Stimulated activated CD8-positive, alpha-beta memory T cell treated with anti-CD3 and anti-CD28 coated beads, Interleukin-4, amount 100 ng/mL, for 24 hours (primary cell): ENCODE measurements at places on chromosomes 5 and 9.

- DNase-seq = no peak
These were observed 43.1 kb upstream of the ANKDD1B start for GRCh38 chr5:75568202-75568601.

DNA sequence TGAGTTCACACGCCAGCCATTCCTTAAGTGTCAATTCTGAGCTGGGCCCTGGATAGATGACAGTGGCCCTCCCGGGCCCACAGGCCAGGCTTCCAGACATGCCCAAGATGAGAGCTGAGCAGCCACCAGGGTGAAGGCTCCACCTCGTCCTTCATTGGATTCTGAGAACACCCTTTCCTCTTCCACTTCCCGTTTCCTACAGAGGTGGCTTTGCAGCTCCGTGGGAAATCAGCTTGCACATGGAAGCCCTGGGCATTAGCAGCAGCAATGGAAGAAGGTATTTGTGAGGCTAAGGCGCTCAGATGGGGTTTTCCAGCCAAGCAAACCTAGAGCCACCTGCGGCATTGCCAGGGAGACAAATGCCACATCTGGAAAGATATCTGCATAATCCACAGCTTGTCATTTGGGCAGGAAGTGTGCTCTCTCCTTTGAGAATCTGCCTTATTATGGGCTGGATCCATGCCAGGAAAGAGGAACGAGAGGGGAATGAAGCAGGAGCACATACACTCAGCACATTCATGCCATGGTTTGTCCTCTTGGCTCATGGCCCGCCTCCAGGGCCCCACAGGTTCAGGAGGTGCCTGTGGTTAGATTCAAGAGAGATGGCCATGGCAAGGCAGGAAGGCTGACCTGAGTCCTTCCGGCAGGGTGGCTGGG, 34.1 kb downstream of the CFAP77 start:
- DNase-seq = no peak

- no peak for DNase-seq
These were observed 57.7 kb downstream of the NREP start for GRCh38 chr5:111699324-111699723.

GRCh38 chr5:177312649-177313181, 1.0 kb upstream of the MXD3 start:
- DNase-seq = no peak

DNA sequence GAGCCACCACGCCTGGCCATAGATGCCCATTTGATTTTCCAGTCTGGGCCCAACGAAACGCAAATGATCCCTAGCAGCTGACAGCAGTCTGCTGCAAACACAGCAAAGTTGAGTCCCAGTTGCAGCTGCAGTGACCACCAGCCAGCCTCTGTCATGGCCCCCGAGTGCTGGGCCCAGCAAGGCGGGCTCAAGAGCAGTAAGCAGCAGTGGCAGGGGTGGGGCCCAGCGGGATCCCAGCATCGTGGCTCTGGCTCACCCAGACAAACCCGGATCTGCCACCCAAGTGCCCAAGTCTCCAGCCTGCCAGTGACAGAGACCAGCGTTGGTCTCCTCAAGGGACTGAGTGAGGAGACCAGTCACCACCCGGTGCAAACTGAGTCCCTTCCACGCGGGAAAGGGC, 6.9 kb upstream of the LTC4S start:
- DNase-seq = no peak

GRCh38 chr9:133772581-133772980, 34.4 kb upstream of the SARDH start:
- no peak for DNase-seq

DNA sequence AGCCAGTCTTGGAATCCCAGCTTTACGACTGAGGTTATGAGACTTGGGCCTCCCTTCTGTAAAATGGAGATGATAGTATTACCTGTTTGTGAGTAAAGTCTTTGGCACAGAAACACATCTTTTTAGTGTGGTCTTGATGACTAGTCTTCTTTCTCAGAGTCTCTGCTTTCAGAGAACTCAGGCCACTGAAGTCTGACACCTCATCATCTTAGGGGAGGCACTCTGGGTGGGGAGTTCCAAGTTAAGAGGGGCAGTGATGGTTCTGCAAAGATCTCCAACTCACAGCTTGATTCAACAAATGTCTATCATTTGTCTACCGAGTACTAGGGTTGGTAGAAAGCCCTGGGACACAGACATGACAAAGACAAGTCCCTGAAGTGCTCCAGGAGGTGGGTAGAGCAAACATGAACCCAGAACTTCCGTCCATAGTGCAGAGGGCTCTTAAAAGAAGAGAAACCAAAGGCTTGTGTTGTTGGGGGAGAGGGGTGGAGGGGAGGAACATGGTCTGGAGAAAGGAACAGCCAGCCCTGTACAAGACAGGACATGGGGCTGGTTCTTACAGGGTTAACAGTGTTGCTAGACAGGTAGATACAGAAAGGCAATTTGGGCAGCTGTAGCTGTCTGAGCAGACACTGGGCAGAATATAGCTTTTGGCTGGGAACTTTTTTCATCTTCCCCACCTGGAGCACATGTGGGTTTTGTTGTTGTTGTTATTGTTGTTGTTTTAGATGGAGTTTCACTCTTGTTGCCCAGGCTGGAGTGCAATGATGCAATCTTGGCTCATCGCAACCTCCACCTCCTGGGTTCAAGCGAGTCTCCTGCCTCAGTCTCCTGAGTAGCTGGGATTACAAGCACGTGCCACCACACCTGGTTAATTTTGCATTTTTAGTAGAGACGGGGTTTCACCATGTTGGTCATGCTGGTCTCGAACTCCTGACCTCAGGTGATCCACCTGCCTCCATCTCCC, 2.6 kb upstream of the CD14 start:
- DNase-seq = no peak

DNA sequence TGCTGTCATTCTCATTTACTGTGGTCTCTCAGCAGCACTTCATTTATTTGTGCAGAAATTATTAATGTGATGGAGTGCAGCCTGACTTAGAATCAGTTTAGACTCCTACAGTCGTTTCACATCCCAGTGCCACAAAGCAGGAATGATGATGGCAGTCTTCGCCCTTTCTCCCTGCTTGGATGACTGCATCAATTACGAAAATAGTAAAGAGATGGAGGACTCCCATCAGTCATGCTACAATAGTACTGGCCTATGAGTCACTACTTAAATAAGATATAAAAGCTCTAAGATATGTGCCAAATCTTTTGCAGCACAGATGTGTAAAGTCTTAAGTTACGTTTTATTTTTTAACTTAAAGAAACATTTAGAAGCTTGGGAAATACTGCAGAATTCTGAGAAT, 263.9 kb downstream of the CHSY3 start:
- no peak for DNase-seq

DNA sequence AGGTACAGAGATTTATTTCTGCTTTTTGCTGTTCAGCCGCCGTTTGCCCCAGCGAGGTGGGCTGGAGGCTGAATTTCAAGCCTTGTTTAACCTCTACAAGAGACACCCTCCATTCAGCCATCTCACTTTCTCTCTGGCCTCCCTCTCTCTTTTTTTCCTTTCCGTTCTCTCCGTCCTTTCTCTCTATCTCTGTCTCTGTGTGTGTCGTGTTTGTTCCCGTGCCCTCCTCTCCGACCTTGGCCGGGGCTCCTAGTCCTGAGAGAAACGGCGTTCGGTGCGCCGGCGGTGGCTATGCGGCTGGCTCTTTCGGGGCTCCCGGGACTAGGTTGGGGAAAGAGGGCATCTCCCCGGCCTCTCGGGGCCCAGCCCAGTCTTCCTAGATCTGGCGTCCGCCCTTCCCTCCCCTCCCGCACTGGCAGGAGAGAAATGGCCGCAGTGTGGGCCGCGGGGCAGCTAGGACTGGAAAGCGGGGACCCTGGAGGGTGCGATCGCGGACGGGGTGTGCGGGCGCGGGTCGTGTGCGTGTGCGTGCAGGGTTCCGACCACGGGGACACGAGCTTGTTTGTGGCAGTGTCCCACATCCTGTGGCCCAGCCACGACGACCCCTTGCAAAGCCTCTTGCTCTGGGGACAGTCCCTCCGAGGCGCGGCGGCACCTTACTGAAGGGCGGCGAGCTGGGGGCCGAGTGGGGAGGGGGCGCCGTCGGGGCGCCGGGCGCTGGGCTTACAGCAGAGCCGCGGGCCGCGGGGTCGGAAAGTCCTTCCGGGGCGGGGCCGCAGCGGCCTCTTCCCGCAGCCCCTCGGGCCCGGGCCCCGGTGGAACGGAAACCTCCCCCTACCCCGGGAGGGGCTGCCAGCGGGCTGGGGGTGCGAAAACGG, 5.7 kb downstream of the LHX2 start:
- DNase-seq = no peak

- DNase-seq = no peak
These were observed 192.3 kb downstream of the PALM2AKAP2 start for GRCh38 chr9:109972026-109972882.

GRCh38 chr5:134592141-134592746, 40.4 kb downstream of the SAR1B start:
- DNase-seq = no peak

- DNase-seq = no peak
These were observed 195.2 kb upstream of the PTGER4 start for GRCh38 chr5:40484495-40484894.

DNA sequence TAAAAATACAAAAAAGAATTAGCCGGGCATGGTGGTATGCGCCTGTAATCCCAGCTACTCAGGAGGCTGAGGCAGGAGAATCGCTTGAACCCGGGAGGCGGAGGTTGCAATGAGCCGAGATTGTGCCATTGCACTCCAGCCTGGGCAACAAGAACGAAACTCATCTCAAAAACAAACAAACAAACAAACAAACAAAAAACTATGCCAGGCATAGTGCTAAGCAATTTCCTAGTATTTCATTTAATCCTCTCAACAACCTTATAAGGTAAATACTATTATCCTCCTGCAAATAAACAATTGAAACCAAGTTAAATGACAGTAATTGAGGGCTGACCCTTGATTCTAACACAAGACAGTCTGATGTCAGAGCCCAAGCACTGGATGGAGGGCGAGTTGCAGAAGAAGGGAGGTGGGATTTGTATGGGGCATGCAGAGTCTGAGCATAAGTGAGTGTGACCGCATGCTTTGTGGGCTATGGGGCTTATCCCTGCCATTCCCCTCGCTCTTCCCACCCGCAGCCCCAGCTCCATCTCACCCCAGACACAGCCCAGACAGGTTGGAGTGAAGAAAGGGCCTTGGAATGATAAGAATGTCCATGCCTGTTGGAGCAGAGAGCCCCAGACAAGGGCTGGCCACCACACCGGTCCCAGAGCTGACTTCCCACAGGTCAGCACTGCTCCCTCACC, 24.3 kb upstream of the RPS14 start:
- no peak for DNase-seq

DNA sequence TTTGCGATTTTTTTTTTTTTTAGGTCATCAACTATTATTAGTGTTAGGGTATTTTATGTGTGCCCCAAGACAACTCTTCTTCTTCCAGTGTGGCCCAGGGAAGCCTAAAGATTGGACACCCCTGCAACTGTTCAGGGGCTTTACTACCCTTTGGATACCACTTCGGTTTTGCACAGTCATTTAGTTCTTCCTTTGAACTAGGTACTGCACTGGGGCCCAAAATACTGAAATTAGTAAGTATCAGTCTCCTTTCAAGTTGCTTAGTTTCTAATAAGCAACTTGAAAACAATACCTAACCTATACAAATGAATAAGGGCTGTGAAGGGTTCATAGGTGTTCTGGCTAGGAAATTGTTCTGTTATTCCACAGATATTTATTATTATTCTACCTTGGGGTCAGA, 45.3 kb downstream of the CWC27 start:
- DNase-seq = no peak

GRCh38 chr9:105307591-105308130, 63.2 kb downstream of the SLC44A1 start:
- no peak for DNase-seq

DNA sequence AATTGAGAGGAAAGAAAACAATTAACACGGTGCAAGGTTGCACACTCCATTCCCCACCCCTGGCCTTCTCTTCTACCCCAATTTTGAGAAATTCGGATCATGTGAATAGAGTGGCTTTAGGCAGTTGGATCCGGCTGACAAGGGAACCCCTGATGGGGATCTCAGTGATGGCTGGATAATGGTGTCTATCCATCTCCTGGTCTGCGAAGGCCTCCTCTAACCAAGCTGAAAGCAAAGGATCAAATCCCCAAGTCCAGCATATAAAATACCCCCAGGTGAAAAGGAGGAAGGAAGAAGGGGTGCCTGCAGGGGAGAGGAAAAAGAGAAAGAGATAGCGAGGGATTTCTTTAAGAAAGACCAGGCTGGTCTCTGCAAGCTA, 16.0 kb downstream of the NR2F1 start:
- DNase-seq = no peak

- DNase-seq = no peak
These were observed 95.5 kb downstream of the ZCCHC7 start for GRCh38 chr9:37215830-37216229.

DNA sequence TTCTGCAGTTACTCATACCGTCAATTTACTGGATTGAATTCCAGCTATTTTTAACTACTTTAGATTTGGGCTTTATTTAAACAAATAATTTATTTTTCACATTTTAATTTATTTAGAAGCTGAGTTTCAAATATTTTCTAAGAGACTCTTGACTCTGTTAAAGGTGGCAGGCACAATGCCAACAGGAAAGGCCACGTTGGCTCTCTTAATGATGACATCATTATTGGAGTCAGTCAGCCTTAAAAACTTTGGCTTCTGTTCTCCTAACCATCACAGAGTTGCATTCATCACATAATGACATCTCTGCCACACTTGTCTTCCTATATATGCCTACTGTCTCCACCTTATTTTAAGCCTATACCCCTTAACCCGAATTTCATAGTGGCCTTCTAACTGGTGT, 172.3 kb upstream of the PLPPR1 start:
- no peak for DNase-seq

DNA sequence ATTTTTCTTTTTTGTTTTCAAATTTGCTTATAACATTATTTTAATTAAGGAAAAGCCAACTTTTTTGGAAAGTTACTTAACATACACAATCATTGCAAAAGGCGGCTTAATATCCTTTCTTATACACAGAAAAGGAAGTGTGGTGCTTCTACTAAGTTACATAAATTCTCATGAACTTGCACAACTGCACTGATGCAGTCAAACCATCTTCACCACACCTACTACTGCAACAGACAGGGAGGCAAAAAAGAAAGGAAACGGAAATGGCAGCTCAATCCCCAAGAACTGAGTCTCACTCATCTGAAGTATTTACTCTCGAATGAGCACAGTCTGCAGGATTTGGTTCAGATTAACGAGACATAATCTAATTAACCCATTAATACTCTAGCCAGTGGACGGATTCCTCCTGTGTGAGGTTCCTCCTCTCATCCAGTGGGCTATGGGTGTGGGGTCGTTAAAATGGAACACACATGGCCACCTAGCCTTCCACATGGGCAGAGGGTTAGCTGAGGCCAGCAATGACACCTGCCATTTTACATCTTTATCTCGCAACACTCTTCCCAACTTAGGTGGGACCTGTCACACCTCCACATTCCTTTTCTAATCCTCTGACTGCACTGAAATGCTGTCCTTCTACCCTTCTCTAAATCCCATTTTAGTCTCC, 30.0 kb downstream of the GOLM1 start:
- no peak for DNase-seq

DNA sequence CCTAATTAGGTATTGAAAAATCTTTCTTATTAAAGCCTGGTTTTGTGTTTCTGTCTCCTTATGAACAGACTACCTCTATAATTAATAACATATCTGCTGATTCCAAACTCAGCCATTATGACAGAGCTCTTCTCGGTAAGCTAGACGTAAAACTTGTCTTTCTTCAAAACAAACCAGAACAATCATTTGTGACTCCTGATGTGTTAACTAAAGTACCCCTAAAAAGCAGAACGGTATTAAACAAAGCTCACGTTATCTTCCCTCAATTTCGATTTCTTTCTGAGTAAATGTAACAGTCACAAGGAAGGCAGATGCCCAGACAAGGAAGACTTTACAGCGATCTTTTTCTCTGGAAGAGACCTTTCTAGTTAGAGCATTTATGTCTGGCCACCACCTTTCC, 1.8 kb downstream of the SEMA5A start:
- no peak for DNase-seq
